Suppressor macrophage treated with lipopolysaccharide for 4 hours (primary cell): ENCODE measurements at places on chromosomes 5 and 9.

DNA sequence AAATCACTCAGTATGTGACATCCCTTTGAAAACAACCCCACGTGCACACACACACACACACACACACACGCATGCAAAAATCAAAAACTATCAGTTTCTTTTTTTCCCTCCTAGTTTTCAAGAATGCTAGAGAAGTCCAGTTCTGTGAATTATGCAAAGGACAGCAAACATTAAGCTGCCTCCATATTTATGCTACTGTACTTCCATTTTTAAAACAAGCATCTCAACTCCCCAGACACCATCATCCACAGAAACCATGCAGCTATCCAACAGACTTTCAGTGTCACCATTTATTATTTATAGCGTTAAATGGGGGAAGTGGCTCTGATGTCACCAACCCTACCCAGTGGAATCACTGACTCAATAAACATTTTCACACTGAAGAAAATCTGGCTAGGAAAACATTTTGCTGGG is 1.6 kb downstream of the FBXW11 start:
- peak; percentile 81 for DNase-seq

DNA sequence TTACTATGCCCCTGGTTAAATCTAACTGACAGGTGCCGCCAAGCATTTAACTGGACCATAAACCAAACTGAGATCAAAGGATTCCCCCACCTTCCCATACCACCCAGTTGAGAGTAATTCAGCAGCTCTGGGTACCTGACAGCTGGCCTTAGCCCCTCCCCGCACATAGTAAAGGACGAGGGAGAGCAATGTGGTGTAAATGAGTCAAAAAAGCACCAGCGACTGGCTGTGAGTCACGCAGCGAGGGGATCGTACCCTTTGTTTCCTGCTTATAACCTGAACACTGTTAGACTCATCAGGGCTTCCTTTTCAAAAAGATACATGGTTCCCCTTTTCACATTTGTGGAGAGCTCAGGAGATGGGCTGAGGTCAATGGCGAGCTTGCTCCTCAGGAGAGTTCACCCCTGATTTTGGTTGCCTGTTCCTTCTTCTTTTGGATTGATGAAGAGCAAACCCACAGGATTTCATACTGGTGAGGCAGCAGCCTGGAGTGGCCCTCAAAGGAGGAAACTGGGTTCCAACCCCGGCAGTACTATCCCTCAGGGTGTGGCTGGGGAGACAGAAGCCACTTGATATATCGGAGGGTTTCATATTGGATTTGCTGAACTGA is 71.5 kb downstream of the ANKRD33B start:
- peak; percentile 81 for DNase-seq

DNA sequence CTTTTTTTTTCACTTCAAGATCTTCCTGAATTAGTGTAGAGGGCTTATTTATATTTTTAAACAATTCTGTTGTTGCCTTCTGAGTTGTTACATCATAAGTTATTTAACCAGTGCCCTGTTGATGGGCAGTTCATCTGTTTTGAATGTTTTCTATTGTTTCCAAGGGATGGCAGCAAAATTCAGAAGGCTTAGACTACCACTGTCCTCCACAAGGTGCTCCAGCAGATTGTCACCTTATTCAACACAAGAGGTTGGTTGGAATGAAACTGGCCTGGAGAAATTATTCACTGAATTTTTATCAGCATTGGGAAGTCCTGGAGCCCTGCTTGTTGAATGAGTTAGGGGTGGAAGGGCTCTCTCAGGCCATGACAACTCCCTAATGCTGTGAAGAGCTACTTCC is 1.3 kb upstream of the KLHL9 start:
- DNase-seq, result no peak

- DNase-seq, result no peak
Measured at GRCh38 chr5:137264573-137264972, 234.6 kb downstream of the SPOCK1 start.

DNA sequence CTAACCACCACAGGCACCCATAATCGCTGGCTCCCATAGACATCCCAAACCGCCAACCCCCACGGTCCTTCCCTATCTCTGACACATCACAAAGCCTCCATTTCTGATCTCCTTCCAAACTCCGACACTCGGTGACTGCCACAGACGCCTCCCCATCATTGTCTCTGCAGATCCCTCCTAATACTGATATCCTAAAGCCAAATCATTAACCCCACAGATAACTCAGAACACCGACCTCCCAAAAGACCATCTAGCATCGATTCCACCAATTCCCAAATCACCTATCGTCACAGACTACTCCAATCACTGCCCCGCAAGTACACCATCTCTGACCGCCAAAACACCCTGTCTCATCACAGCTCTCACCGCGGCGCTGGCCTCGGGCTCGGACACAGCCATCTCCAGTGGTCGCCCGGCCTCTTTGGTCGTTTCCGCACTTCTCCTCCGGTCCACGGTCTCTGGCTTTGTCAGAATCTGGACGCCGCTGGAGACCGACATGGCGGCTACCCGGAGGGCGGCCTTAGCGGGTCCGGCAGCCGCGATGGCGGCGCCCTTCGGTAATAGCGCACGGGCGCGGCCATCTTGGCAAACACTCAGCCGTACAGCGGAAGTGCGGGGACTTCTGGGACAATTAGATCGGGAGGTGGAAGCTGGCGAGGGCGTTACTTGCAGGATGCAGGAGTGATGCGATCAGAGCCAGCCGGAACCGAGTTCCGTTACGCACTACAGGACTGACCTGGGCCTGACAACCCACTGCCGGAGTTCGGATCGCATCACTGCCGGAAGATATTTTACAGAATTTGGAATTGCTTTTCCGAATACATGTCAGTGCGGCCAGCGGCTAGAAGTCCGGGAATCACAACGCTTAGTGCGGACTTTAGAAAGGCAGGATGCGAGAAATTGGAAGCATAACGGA is at the start of gene ZFP37:
TSS of gene ZFP37 (minus strand) at position 534 of the 916 bp plus-strand sequence. CDS start at position 498, 36 bp downstream.
- DNase-seq, result peak; percentile 94

GRCh38 chr9:72292256-72292682 is 72.7 kb downstream of the ZFAND5 start:
- DNase-seq, result peak; percentile 67

DNA sequence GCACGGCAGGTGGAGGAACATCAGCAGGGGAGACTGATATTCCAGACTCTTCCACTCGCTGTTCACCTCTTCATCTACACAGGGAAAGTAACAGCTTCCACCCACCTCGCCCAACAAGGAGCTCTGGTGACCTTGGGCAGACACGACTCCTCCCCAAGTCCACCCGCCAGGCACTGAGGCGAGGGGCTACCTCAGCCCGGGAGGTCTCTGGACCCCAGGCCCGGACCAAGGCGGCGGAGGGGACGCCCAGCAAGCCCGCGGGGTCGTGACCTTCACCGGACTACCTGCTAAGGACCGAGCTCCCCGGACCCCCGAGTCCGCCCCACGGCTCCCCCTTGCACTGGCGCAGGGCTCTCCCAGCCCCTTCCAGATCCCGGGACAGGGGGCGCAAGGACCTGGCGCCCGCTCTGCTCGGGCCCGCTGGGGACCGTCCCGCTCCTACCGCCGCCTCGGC is 70.2 kb upstream of the LPCAT1 start:
- DNase-seq, result no peak

DNA sequence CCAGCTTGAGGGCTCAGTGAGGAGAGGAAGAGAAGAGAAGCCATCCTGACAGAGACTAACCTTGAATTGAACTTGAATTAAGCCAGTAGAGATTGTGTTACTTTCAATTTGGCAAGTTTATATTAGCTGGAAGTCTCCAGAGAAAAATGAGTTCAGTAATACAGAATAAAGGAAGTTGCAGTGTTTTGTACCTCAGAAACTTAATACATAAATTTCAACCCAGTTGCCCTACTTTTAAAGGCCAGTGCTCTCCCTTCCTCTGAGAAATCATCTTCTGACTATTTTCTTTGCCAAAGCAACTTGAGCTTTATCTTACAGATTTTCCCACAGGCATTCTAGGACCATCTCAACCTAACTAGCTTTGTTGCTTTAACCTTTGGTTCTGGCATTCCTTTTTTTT is 231.0 kb upstream of the GAS1 start:
- no peak for DNase-seq

DNA sequence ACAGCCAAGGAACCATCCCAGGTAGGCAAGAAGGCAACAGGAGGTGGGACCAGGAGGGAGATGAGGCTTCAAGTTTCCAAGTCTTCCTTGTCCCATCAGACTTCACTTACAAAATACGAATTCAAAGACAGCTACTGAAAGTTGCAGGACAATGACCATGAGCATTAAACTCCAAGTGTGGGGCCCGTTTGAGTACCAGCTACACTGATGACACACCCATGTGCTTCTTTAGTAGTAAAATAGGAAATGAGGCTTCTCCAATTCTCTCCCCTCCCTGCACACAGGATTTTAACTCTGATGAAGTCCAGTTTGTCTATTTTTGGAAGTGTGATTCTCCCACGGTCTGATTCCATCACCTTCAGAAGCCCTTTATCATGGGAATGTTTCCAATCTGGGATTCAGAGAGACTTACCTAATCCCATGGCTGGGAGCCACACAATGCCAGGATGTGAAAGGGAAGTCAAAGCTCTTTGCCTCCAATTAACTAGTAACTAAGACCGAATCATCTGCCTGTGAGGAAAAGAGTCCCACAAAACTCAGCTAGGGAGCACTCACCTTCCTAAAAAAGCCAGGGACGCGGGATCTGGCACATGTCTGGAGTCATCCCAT is 222.8 kb upstream of the MSX2 start:
- no peak for DNase-seq

GRCh38 chr9:89225991-89226471 is 47.4 kb upstream of the SHC3 start:
- no peak for DNase-seq
